ENCODE measurements at places on chromosomes 2 and 18.

GRCh38 chr2:73022024-73022568 lies 49.4 kb downstream of the SFXN5 start:
- DNase-seq = no peak

DNA sequence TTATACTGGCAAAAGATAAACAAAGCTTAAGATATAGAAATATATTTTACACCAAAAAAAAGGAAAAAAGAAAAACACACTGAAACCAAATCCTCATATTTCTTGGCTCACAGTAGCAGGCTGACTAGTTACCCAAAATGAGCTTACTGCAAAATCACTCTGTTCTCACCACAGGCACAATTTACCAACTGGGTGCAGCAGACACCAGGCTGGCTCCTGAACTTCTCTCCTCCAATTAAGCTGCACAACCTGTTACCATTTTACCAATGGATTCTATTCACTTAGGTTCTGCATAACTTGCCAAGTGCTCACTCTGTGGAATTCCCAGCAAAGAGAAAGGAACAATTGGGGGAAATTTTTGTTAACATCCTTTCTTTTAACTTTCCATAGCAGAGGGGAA lies 679.3 kb downstream of the ZEB2 start:
- no peak for DNase-seq

DNA sequence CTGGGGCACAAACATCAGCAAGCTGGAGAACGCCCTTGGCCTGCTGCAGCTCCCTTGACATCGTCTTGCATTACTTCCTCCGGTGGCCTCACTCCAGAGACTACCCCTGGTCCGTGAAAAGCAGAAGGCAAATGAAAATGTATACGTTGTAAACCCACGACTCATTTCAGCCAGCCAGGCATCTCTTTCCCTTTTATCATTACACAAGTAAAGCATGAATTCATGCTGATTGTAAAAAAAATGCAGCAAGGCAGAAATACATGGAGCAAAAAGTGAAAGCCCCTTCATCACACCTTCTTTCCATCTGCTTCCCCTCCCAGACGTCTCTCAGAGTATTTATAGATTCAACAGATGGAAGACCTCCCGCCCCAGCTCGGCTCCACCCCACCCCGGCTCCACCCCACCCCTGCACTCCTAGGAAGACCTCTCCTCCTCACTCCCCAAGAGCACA lies 41.6 kb upstream of the RALBP1 start:
- DNase-seq = no peak

GRCh38 chr18:48402953-48403352 lies 6.2 kb downstream of the ZBTB7C start:
- DNase-seq = no peak

- DNase-seq = no peak
Observed at GRCh38 chr2:187266147-187266546, 181.9 kb downstream of the CALCRL start.

All from urothelium cell line (cell line).